ENCODE measurements at places on chromosomes 7 and 10. TPM values are rescaled to one million over a fixed set of nuclear protein-coding genes. Genes with fewer than 3 reads are reported as not detected.

The ACHE gene
- polyA plus RNA-seq, result 0.67 TPM

The HK1 gene
- 12.2 TPM for polyA plus RNA-seq

The MCM10 gene
- 1.6 TPM for polyA plus RNA-seq

The MRLN gene
- not detected for polyA plus RNA-seq

The RTKN2 gene
- polyA plus RNA-seq, result not detected

The TRIM73 gene
- polyA plus RNA-seq, result 4.8 TPM

The ZYX gene
- polyA plus RNA-seq, result 234 TPM

The AMZ1 gene
- 0.01 TPM for polyA plus RNA-seq

The ATRNL1 gene
- 0.94 TPM for polyA plus RNA-seq

The CFTR gene
- polyA plus RNA-seq, result 93.6 TPM

The LIPN gene
- 0.49 TPM for polyA plus RNA-seq

The VWDE gene
- not detected for polyA plus RNA-seq

The EPHB6 gene
- polyA plus RNA-seq, result 21.4 TPM

The ENKUR gene
- polyA plus RNA-seq, result 0.16 TPM

The LBX1 gene
- polyA plus RNA-seq, result not detected

The PCBD1 gene
- polyA plus RNA-seq, result 158 TPM

The SPDYE6 gene
- not detected for polyA plus RNA-seq

The GNAT3 gene
- polyA plus RNA-seq, result not detected

The TSPAN12 gene
- 9.2 TPM for polyA plus RNA-seq

The HIPK2 gene
- polyA plus RNA-seq, result 23.2 TPM

The EPHA1 gene
- not detected for polyA plus RNA-seq

The MDFIC gene
- polyA plus RNA-seq, result 27.9 TPM

Data from adipose tissue (tissue), 3 donors.